Activated CD8-positive, alpha-beta memory T cell treated with anti-CD3 and anti-CD28 coated beads, Interleukin-2, amount 50 U/mL, for 48 hours (primary cell): ENCODE measurements at places on chromosomes 3 and 15.

DNA sequence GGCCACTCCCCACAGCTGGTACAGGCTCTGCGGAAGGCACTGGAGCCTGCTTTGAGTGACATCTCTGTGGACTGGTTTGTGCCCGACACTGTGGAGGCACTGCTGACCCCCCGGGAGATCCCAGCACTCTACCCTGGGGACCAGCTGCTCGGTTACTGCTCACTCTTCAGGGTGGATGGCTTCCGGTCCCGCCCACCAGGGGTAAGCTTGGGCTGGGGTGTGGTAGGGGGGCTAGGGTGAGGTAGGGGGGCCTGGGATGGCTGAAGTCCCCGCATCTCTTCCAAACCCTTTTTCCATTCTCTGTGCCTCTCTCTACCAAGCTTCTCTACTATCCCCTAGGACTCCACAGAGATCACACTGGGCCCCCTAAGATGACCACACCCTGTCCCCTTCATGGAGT lies 7.8 kb downstream of the VWA5B2 start:
- no peak for DNase-seq

DNA sequence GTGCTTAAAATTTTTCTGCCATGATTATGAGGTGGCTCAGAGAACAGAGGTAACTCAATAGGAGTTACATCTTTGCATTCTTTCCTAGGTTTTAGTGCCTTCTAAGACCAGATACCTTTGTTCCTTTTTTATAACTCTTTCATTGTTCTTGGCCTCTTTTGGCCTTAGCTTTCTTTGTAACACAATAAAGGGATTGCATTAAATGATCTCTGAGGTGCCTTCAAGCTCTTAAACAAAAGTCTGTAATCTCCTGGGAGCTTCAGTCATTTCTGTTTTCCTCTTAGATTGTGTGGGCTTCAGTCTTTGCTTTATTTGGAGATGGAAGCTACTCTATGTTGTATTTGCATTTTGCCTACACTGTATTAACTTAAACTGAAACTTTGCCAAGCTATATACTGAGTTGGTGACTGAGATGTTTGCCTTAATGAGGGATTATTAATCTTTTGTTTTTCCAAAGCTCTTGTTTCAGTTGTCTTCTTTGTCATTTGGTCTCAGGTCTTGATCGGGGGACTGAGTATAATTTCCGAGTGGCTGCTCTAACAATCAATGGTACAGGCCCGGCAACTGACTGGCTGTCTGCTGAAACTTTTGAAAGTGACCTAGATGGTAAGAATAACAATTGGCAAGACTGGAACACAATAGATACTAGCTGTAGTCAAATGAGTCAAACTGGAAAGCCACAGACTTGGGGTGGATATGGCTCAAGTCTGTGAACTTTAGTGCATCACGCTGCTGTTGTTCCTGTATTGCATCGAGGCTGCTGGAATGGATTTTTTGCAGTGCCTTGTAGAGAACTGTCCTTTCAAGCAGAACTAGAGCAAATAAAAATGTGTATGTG lies 110.3 kb downstream of the HCN4 start:
- DNase-seq, result no peak

GRCh38 chr3:186940967-186941366 lies 10.6 kb downstream of the ST6GAL1 start:
- no peak for DNase-seq

DNA sequence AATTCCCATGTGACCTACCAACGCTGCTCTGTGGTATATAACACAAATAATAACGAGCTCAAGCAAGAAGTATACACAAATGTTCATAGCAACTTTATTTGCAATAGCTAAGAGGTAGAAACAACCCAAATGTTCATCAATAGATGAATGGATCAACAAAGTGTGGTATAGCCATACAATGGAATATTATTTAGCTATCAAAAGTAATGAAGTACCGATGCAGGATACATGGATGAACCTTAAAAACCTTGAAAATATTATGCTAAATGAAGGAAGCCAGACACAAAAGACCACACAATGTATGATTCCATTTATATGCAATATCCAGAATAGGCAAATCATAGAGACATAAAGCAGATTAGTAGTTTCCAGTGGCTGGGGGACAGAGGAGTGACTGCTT lies 15.6 kb upstream of the FEM1B start:
- DNase-seq, result no peak

DNA sequence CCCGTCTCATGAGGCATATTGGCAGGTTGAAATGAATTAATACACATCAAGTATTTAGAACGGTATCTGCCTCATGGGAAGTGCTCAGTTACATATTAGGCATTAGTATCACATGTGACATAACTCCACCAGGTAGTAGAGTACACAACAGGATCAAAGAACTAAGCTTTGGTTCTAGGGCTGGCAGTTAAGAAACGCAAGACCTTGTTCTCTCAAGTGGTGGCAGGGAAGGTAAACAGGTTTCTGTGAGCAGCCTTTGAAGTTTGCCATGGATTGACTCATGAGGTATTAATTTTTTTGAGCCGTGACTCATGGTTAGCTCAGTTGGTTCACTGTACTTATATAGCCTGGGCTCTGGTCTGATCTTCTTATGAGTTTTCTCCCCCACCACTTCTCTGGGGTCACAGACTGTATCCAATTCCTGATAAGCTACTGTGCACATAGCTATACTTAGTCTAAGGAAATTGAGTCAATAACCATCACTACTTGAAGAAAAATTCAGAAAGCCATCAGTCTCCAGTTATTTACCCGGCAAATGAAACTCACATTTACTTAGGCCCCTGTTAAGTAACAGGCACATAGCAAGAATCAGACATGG lies 155.6 kb upstream of the STT3B start:
- no peak for DNase-seq

DNA sequence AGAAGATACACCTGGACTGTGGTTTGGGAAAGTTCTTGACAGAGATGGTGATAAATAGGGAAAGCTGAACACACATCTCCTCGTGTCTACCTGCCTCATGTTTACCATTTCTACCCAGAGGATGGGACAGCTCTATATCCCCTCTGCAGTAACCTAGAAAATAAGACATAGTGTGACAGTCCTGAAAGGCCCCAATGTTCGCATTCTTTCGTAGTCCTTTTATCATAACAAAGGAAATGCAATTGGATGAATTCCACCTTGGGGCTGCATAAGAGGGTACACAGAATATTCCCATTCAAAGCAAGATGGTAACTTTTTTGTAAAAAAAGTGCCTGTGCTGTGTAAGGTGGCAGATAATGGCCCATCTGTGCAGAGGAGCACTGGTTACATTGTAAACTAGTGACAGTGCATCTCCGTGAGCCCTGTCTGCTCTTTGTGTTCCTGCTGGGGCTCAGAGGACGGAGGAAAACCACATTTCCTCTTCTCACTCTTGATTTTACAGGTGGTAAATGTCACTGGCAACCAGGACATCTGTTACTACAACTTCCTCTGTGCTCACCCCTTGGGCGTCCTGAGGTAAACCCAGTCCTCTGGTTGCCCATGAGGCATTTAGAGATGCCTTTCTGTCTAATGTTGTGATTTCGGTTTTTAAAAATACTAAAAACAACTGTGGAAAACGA lies 74.3 kb downstream of the SIDT1 start:
- DNase-seq, result peak; percentile 59

DNA sequence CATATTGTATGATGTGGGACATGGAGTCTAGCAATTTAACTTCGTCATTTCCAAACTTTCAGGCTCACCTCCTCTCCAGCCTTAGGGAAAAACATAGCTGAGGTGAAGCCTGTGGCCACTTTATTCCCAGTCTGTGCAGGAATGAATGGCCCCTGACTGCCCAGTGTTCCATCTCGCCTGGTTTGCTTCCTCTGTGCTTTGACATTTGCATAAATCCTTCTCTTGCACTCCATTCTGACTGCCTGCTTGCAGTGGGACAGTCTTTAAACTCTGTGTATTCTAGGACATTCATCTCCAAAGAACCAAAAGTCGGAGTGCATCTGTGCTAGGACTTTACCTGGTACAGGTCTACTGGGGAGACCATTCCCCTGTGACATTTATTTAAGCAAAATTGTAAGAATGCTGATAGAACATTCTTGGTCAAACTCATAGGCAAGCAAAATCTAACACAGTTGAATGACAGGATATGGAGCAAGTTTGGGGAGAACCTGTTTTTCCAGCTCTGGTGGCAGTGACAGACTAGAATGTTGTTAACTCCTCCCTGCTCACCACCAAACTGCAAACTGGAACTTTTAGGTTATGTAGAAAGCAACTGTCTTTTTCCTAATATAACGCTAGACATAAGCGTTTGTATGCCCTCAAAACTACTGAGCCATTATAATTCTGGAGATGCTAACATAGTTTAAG lies 22.1 kb downstream of the TMED3 start:
- DNase-seq, result no peak

DNA sequence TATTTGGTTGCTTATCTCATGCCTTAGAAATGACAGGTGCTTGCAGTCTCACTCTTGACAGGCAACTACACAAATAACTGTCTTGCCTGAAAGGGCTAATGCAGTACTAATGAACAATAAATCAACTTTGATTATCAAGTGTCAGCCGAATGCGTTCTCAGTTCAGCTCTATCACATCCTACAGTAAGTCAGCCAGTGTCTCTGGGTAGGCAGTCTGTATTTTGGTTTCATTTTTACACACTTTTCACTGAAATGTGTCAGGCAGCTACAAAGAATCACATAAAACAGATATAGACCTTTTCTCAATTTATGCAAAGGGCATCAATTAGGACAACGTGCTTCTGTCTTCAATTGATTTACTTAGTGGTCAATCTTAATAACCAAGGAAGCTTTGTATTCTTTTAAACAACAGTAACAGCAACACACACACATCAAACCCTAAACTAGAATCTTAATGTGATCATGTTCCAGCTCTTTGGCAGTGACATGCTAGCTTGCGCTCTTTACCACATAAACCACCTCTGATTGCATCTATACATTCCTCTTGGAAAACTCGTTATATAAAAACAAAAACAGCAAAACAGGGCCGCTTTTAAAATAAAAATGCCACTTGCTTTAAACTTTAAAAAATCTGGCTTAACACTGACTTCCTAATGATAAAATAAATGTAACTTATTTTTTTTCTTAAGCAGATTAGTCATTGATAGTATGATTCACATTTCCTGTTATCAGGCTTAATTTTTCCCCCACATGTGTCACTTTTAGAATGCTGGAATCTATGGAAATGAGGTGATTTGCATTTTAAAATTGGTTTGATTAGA lies 520.4 kb downstream of the FOXP1 start:
- no peak for DNase-seq

DNA sequence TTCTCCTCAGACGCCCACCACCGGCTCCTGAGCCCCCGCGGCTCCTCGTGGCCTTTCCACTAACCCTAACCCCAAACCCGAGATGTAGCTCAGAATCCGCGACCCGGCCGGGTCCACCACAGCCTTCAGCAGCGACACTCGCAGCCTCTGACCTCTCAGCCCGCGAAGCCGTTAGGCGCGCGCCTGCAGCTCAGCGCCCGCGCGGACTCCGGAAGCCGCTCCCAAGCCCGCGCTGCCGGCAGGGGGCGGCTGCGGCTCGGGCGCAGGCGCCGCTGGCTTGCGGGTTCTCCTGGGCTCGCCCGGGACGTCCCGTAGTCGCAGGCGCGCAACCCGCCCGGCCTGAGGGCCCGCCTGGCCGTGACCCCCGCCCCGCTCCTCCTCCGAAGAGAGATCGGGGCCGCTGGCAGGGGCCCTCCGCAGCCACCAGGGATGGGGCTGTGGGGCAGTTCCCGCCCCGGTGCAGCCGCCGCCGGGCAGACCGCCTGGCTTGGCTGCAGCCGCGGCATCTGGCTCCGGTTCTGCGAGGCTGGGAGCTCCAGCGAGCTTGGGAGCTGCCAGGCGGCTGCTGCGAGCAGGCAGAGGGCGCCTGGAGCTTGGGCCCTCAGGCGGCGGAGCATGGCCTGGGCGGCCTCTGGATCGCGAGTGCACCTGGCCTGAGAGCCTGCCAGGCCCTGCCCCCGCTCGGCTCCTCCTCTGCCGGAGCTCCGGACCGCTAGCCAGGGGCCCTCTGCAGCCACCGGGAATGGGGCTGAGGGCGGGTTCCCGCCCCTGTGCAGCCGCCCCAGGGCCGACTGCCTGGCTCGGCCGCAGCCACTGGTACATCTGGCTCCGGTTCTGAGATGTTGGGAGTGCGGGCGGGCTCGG lies 120.7 kb downstream of the LMLN start:
- DNase-seq, result peak; percentile 91

- DNase-seq, result no peak
Measured at GRCh38 chr3:188720215-188720614, 451.6 kb upstream of the TPRG1 start.

DNA sequence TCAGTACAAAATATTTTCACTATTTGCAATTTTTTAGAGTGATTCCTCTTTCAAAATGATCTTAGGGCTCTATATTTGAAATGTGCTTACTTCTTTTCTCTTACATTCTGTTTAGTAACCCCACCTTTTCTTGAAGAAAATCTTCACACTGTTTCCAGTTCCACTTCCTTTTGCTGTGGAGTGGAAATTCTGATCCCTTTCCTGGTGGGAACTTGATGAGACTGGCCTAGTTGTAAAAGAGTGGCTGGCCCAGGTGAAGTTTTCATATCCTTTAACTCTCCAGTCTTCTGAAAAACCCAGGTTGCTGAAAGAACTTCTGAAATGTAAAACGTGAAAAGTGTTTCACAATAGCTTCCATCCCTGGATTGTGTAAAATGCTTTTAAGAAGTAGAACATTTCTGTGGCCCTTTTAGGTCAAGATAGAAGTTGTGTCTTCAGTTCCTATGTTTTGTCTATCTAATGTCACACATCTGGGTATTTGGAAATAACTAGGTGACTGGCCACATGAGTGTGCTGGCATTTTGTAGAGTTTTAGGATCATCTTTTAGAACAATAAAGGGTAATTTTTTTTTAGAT lies 84.8 kb upstream of the LRIG1 start:
- no peak for DNase-seq

DNA sequence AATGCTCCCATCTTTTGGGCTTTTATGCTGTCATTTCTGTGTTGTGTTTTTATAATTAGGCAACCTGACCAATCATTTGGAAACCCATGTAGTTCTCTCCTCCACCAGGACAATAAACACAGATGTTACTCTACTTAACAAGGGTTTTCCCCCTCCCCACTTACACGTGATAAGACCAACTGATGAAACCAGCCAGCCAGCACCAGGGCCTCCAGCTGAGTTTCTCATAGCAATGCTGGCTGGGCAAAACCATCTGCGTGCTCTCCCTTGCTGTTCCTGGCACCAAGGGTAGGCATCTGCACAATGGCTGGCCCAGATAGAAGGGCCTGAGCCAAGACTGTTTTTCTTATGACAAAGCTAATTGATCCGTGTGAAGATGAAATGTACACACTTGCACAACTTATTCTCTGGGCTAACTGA lies 310.4 kb downstream of the PLCL2 start:
- no peak for DNase-seq

GRCh38 chr3:107929088-107929487 lies 161.7 kb downstream of the CD47 start:
- DNase-seq, result no peak

DNA sequence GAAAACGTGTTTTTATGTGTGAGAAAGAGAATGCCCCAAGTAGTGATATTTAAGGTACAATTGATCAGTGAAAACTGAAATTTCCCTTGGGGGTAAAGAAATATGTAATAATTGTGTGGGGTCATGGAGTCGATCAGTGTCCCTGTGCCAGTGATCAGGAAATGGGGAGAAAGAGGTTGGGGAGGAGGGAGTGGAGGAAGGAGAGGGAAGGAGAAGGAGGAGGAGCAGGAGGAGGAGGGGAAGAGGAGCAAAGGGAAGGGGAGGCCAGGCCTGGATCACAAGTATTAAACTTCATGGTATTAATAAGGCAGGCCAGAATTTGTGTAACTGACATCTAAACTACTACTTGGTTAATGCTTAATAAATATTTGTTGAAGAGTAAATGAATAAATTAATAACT lies 30.4 kb downstream of the THSD4 start:
- no peak for DNase-seq

- DNase-seq, result no peak
Measured at GRCh38 chr15:78822514-78822913, 11.2 kb upstream of the ADAMTS7 start.

GRCh38 chr15:32852771-32853170 lies 135.0 kb downstream of the GREM1 start:
- DNase-seq, result no peak
